ENCODE measurements at places on chromosomes 6 and 20.

GRCh38 chr6:111973118-111973761 is 80.7 kb upstream of the CCN6 start:
- DNase-seq: peak; percentile 83

GRCh38 chr6:2947445-2947844 is 23.9 kb downstream of the SERPINB6 start:
- no peak for DNase-seq

DNA sequence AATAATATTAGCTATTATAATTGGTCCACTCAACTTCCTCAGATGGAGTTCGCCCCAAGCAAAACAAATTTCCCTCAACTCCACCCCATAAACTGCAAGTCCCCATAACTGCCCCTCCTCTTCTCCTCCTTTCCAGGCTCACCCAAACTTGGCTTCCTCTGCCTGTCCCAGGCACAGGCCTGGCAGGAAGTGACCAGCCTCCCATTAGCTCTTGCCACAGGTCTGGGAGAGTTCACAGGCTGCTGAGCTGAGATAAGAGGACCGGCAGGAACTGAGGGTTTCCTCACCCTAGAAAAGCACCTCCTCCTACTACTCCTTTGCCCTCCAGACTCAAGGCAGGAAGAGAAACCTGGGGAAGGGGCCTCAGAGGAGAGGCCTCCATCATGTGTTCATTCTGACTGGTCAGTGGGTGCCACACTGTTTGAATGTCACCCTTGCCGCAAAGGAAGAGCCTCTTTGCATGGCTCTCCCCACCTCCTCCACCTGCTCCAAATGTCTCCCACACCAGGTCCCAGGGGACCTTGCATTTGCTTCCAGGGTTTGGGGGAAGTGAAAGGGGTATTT is 24.5 kb upstream of the SMIM29 start:
- DNase-seq: peak; percentile 10

DNA sequence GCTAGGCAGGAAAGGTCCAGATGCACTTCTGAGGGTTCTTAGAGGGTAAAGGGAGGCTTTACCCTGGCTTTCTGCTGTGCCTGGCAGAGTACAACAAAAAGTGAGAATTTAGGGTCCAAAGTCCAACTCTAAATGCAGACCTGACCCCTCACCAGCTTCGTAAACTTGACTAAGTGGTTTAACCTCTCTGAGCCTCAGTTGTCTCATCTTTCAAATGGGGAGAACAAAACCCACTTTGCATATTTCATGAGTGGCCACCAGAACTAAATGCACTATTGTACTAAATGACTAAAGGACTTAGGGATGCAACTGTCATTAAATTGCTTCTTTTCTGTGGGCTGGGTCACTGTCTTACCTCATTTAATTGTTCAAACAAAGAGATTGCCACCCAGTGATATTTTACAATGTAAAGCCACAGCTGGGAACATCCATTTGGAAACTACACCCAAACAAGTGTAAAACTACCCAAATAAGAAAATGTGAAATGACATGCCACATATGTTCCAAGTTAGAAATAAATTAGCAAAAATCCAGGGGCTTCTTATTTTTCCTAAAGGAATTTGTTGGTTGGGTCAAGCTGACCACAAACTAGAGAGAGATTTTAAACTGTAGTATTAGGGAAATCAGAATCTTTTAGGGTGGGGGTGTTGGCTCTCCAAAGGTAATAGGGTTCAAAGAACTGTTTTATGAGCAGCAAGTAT is 48.3 kb upstream of the RIN2 start:
- DNase-seq: no peak

- DNase-seq: no peak
Observed at GRCh38 chr20:22775256-22775655, 190.9 kb upstream of the FOXA2 start.

- no peak for DNase-seq
Observed at GRCh38 chr6:122258839-122259238, 140.6 kb upstream of the HSF2 start.

GRCh38 chr6:104816125-104816524 is 43.6 kb downstream of the HACE1 start:
- DNase-seq: no peak

- DNase-seq: no peak
Observed at GRCh38 chr20:62157387-62158087, 14.0 kb downstream of the SS18L1 start.

DNA sequence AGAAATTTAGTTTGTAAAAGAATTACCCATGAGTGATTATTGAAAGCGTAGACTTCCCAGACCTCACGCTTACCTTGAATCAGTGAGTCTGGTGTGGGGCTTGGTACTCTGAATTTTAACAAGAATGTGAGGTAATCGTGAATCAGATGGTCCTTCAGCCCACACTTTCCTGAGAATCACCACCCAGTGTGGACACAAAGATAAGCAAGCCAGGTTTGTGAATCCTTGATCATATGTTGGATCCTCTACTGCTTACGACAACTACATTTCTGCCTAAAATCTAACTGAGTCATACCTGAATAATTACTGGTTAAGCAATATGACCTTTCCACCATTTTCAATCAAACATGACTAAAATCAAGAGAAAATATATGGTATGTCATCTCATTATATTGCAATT is 589.3 kb downstream of the TFAP2A start:
- no peak for DNase-seq

DNA sequence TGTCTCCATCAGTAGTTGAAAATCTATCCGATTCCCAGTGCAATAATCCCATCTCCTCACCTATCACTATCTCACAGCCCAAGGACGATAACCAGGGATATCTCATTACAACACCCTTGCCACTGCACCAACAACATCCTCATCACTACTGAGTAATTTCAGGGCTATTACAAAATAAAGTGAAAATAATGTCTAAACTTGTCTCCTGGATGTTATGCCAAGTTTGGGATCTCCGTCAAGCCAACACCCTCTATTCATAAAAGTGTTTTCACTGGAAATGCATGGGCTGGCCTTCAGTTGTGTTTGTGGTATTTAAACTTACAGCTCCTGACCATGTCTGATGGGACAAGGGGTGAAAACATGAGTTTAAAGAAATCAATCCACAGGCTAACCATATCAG is 42.0 kb upstream of the STMND1 start:
- DNase-seq: no peak

- DNase-seq: no peak
Observed at GRCh38 chr6:131460614-131461000, 112.4 kb upstream of the ARG1 start.
